ENCODE measurements at places on chromosomes 2 and 18.
A peak's percentile ranks its signal among the peaks of the same experiment; 100 is the strongest.

DNA sequence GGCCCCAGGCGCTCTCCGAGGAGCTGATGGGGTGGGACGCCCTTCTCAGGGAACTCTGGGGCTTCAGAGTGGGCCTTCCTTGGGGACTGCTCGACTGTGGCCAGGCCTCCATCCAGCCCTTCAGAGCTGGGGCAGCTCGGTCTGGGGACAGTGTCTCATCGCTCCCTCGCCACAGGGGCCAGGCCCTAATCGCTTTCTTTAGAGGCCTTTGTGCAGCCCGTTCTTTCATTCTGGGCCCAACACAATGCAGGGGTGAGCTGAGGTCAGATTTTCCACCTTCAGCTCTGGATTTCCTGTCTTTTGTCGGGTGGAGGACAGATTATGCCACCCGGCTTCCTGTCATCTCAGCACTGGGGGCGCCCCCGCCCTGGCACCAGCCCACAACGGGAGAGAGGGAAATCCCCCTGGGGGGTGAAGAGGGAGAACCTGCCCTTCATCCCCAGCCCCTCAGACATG lies 25.2 kb downstream of the MYCN start:
- peak; percentile 40 for DNase-seq

DNA sequence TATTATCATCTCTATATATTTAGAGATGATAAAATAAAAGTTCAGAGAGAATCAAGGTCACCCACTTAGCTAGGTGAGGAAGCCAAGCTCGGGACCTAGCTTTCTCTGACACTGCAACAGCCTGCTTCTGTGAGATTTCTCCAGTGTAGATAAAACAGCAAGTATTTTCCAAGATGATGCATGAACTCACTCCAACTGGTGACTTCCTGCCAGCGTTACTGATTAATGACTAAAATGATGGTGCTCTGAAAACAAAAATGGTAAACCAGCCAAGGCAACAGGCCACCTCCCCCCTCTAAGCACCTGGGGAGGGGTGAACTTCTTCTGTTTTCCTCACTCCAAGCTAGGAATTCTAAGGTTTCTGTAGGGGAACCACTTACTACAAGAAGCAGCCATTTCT lies 510.2 kb upstream of the ID2 start:
- no peak for DNase-seq

- DNase-seq, result no peak
Measured at GRCh38 chr2:48515513-48515985, 14.4 kb upstream of the STON1 start.

GRCh38 chr2:12424809-12425208 lies 291.9 kb upstream of the TRIB2 start:
- no peak for DNase-seq

- DNase-seq, result no peak
Measured at GRCh38 chr2:70725505-70725904, 42.5 kb downstream of the ADD2 start.

DNA sequence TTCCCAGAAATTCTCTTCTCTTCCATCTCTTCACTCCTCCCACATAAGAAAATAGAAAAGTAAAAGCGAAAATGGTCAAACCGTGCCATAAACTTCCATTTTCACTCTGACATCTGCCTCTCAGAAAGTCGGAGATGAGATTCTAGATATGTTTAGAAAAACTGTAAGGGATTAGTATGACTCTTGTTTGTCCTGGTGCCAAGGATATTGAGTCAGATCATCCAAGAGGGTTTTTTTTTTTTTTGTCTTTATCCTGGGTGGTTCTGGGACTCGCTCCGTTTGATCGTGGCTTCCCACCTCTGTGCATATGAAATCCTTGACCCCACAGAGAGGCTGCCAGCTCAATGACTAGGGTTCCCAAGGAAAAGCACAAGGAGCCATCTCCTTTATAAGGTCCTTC lies 17.3 kb downstream of the EN1 start:
- DNase-seq, result no peak

- no peak for DNase-seq
Measured at GRCh38 chr18:76370686-76371085, 124.4 kb downstream of the ZNF516 start.
